ENCODE measurements at places on chromosomes 4 and X. TPM values are rescaled to one million over a fixed set of nuclear protein-coding genes. Genes with fewer than 3 reads are reported as not detected.

FAM114A1 gene
- 37.2 TPM for total RNA-seq

ZBTB49 gene
- total RNA-seq = 2.3 TPM

ANAPC10 gene
- 12.6 TPM for total RNA-seq

ACE2 gene
- not detected for total RNA-seq

APEX2 gene
- total RNA-seq = 29.9 TPM

SMARCA5 gene
- 22.5 TPM for total RNA-seq

WDR17 gene
- total RNA-seq = 3.3 TPM

NDST3 gene
- total RNA-seq = not detected

STK32B gene
- 14.9 TPM for total RNA-seq

HSD17B13 gene
- not detected for total RNA-seq

PAGE2B gene
- not detected for total RNA-seq

HS3ST1 gene
- 0.59 TPM for total RNA-seq

FGFR3 gene
- total RNA-seq = 1.9 TPM

CLNK gene
- not detected for total RNA-seq

STARD8 gene
- total RNA-seq = 1.7 TPM

MAGED2 gene
- total RNA-seq = 81.1 TPM

P2RY8 gene
- not detected for total RNA-seq

XAGE2 gene
- total RNA-seq = not detected

SMR3B gene
- total RNA-seq = not detected

PPEF2 gene
- not detected for total RNA-seq

BMPR1B gene
- total RNA-seq = 4.8 TPM

MID1 gene
- total RNA-seq = 33.0 TPM

ACOT9 gene
- 109 TPM for total RNA-seq

LRIT3 gene
- not detected for total RNA-seq

SPANXN4 gene
- total RNA-seq = not detected

CXXC4 gene
- total RNA-seq = not detected

CCNB3 gene
- 0.53 TPM for total RNA-seq

NLGN4X gene
- 0.04 TPM for total RNA-seq

ATP2B3 gene
- total RNA-seq = 0.10 TPM

MAGEA9B gene
- total RNA-seq = not detected

TEX13B gene
- total RNA-seq = not detected

FGFBP1 gene
- 3.9 TPM for total RNA-seq

DCAF8L1 gene
- not detected for total RNA-seq

MAGED4B gene
- total RNA-seq = 10.4 TPM

ACSL1 gene
- 31.4 TPM for total RNA-seq

CLIC2 gene
- 0.10 TPM for total RNA-seq

ERVMER34-1 gene
- total RNA-seq = 0.49 TPM

TEX13D gene
- total RNA-seq = not detected

SSX1 gene
- not detected for total RNA-seq

KDM5C gene
- 48.5 TPM for total RNA-seq

PTPN13 gene
- total RNA-seq = 4.0 TPM

HPGDS gene
- not detected for total RNA-seq

SAGE1 gene
- total RNA-seq = 0.09 TPM

MAGED4 gene
- 10.2 TPM for total RNA-seq

SLC16A2 gene
- 24.0 TPM for total RNA-seq

NDUFC1 gene
- 75.7 TPM for total RNA-seq

FDCSP gene
- total RNA-seq = not detected

PDLIM5 gene
- total RNA-seq = 43.8 TPM

FHIP1A gene
- total RNA-seq = 0.84 TPM

TMSB15C gene
- 0.19 TPM for total RNA-seq

Measured in A549 treated with Mapracorat at 1 μM for 4 hours (cell line).